CD4-positive, alpha-beta T cell treated with Interleukin-1 beta for 1 hour (primary cell): ENCODE measurements at places on chromosomes 3 and 15.

DNA sequence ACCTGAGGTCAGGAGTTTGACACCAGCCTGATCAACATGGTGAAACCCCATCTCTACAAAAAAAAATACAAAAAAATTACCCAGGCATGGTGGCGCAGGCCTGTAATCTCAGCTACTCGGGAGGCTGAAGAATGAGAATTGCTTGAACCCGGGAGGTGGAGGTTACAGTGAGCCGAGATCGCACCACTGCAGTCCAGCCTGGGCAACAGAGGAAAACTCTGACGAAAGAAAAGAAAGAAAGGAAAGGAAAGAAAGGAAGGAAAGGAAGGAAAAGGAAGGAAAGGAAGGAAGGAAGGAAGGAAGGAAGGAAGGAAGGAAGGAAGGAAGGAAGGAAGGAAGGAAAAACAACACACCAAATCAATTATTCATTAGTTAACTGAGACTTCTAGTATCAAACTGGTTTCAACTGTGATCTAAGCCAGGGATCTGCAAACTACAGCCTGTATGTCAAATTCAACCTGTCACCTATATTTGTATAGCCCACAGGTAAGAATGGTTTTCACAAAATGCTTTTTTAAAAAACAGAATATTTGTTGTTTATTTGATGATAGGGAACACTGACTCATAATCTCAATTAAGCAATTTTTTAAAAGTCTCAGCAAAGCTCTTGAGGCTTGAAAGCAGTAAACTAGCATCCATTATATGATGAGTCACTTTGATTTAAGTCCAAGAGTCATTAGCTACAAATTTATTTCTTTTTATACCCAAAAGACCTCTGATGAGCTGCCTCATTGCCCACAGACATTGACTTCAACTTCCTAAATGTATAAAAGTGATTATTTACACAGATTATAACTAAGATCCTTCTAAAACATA, 127.6 kb downstream of the TBL1XR1 start:
- DNase-seq: no peak

- no peak for DNase-seq
Measured at GRCh38 chr3:23919628-23920027, 2.7 kb downstream of the RPL15 start.

- DNase-seq: no peak
Measured at GRCh38 chr3:125319765-125320164, 55.4 kb downstream of the ZNF148 start.

DNA sequence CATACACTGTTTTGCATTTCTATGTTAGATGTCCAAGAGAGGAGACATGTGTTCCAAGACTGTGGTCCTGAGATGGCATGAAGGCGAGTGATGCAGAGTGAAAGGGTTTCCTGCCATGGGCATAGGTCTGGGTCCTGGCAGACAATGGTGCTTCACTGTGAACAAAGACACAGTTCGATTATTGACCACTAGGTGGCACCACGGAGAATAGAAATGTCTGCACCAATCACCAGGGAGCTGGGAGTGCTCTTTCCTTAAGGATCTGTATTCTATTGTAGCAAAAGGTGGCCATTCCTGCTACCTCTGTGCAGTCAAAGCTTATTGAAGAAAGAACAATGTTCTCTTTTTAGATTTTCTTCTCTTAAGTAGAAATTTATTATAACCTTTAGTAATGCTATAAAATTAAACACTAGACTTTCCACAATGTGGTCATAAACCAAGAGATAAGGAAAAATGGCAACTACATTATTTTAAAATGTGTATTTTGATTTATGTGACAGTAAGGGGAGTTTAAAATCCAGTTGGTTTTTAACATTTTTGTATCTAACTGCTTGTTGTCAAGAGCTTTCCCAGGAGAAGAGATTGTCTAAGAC, 88.7 kb downstream of the GABRG3 start:
- DNase-seq: peak; percentile 2

GRCh38 chr3:81624756-81625155, 136.7 kb downstream of the GBE1 start:
- no peak for DNase-seq
